ENCODE measurements at places on chromosomes 13 and 19. TPM values are rescaled to one million over a fixed set of nuclear protein-coding genes. Genes with fewer than 3 reads are reported as not detected.

ZNF845 gene
- 4.0 TPM for total RNA-seq

GJA3 gene
- total RNA-seq, result not detected

ODAD3 gene
- 1.1 TPM for total RNA-seq

TMEM238 gene
- 2.3 TPM for total RNA-seq

MKNK2 gene
- 76.4 TPM for total RNA-seq

SLC8A2 gene
- not detected for total RNA-seq

AP1M2 gene
- not detected for total RNA-seq

NXNL1 gene
- total RNA-seq, result not detected

DNA sequence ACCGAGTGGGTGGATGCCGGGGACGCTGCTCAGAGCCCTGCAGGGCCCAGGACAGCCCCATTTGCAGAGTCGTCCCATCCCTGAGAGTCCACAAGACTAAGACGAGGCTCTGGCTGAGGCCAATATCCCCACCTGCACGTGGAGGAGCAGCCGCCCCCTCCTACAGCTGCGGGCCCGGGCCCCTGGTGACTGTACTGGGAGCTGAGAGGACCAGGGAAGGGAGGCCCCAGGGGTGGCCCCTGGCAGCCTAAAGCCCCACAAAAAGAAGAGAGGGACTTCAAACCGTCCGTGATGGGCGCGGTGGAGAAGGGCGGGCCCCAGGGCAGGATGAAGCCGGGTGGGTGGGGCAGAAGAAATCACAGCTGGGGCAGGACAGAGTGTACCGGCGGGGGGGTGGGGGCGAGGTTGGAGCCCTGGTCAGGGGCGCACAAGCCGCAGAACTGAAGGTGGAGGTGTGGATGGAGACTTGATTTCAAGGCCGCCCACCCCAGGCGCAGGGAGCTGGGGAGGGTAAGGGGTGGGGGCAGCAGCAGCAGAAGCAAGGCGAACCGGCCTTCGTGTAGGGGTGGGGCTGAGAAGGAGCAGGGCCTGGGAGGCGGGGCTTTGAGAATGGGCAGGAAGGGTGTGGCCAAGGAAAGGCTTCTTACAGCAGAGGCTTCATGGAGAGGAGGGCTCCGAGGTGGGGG is 12.9 kb downstream of the CFD start:
- DNase-seq, result peak; percentile 74

DNA sequence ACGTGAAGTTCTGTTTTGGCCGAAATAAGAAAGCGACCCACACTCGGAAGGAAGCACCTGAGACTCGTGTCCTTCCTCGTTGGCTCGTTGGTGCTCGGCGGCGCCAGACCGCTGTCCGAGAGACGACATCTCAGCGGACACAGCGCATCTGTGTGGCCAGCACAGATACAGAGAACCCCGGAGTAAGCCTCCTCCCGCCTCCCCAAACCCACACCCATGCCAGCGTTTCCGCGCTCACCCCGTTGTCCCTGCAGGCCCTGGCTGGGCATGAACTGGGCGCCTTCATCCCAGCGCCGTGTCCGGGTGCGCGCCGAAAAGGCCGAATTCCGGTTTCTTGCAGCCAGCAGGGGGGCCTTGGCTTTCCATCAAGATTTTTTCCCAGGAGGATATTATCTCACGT is 127.6 kb downstream of the SOX1 start:
- DNase-seq, result no peak

GRCh38 chr19:49930483-49931011 is 1.2 kb upstream of the NUP62 start:
- DNase-seq, result no peak

GRCh38 chr19:1859331-1859781 is 4.0 kb downstream of the KLF16 start:
- no peak for DNase-seq

DNA sequence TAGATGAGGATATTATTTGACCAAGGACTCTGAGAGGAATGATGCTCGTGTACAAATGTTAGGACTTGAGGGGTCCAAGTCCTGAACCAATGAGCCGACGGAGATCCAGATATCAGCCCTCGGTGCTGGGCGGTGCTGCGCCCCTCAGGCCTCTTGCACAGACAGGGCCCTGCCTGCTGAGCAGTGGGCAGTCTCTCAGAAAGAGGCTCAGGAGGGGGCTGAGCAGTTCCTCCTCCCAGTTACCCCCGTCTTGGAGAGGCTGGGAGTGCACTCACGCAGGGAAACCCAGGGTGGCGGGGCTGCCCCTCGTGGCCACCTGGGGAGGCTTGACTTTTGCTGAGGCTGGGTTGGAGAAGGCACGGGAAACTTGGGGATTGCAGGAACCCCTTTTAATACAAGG is 18.4 kb downstream of the TEX29 start:
- no peak for DNase-seq

GRCh38 chr13:36913463-36913862 is 6.6 kb downstream of the SMAD9 start:
- DNase-seq, result no peak

- no peak for DNase-seq
Observed at GRCh38 chr19:31980796-31981195, 364.6 kb upstream of the ZNF507 start.

DNA sequence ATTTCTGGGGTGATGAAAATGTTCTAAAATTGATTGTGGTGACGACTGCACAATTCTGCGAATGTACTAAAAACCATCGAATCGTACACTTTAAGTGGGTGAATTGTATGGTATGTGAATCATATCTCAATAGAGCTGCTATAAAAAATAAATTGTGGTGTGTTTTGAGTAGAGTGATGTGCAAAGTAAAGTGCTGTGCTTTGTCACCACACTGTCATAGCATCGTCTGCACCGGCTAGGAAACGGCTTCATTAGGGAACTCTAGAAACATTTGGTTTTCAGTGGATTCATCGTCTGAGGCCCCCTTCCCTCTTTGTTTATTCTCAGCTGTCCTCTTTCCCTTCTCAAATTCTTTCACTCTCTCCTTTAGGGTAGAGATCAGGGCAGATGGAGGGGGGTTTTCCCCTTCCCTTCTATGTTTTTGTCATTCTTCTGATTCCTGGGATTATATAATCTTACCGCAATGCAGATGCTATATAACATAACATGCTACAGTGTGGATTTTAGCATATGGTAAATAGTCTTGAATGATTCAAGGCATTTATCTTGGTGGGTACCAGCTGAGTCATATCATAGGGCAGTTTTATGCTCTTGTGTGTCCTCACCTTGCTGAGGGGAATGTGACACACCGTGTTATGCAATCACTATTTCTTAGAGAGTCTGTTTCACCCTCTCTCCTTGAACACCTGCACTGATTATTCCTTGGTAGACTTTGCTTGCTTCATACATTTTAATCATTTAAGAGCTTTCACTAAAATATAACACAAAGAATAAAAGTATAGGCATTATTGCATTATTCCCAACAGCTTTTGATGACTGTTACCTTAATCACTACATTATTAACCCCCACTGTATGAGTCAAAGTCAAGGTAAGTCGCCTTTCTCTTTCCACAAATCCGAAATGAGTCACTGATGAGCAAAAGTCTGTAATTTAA is 239.4 kb downstream of the DCLK1 start:
- no peak for DNase-seq

DNA sequence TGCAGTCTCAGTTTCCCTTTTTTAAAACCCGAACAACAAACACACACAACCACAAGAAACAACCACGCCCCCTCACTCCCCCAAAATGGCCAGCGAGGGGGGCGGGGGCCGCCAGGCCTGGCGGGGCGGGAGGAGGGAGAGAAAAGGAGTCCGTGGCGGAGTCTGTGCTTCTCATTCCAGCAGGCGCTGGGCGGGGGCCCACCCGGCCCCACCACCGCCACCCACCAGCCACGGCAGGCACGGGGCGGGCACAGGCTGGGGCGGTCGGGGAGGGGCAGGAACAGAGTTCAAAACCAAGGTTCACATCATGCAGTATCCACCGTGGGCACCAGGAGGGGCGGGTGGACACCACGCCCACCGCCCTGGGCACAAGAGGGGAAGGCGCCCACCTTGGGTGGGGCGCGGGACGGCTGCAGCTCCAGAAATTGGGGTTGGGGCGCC is 12.9 kb downstream of the DPF1 start:
- no peak for DNase-seq

- DNase-seq, result no peak
Observed at GRCh38 chr13:76968041-76968440, 19.7 kb downstream of the ACOD1 start.

DNA sequence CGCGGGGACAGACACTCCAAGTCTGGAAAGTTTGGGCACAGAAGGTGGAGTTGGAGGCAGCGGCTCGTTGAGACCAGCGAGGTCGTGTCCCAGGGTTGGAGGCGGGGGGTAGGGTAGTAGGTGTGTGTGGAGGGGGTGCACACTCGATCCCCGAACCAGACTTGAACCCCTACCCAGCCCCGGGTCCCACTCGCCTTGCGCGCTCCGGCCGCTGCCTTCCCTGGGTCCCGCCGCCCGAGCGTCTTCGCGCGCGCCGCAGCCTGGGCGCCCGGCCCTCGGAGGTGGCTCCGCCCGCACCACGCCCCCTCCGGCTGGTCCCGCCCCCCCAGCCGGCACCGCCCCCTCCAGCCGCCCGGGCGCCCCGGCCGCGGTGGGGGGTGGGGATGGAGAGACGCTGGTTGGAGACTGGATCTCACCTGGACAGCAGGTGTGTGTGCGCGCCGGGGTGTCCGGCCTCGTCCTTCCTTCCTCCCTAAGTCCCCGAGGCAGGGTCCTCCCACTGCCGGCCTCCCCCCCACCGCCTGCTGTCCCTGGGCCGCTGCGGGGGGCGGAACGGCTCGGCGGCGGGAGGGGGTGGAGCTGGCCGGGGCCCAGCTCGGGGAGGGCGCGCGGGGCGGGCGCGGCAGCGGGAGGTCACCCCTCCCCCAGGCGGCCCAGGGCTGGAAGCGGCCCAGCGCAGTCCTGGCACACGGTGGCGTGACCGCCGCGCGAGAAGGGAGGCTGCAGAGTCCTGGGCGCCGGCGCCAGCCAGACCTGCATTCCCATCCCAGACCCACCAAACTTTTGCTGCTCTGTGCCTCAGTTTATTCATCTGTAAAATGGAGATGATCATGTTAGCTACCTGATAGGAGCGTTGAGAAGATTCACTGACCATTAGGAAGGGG is at the start of gene KANK2:
Gene KANK2 (minus strand): TSS at position 255 of the 884 bp plus-strand sequence. CDS start 3,034 bp downstream, outside the sequence.
- peak; percentile 35 for DNase-seq

DNA sequence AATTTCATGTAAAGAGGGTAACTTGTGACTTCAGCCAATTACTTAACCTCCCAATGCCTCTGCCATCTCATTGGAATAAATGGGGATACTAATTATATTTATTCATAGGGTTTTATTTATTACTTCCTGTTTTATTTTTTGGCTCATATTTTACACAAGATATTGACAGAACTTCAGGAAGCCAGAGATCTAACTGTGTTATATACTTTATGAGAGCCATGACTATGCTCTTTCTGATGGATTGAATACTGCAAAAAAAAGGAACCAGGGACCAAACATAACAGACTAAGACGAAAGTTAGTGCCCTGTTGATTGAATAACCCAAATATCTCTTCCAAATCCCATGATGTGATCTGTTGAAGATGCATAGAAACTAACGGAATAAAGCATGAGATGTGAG is 243.3 kb upstream of the STARD13 start:
- no peak for DNase-seq

DNA sequence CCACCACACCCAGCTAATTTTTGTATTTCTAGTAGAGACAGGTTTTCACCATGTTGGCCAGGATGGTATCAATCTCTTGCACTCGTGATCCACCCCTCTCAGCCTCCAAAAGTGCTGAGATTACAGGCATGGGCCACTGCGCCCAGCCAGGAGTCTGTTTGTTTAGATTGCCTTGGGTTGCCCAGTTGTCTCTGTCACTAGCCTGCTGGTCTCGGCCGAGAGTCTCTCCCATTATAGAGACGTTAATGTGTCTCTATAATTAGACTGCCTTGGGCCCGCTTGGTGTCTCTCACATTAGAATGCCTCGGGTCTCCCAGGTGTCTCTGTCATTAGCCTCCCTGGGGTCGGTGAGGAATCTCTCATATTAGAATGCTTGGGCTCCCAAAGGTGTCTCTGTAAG is 1533.6 kb downstream of the UQCRFS1 start:
- DNase-seq, result no peak

DNA sequence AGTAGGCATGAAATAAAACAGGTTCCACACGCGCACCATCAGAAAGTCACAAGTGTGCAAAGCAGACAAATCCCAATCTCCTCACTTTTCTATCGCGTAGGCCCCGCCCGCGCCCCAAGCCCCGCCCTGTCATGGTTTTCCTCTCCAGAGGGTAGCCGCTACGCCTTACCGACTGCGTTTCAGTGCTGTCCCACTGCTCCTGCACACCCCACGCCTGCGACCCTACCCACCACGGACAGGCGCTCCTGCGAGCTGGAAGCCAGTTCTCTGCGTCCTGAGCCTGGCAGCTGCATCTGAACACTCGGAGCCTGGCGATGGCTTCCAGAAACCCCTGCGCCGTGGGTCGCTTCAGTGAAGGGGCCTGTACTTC is 379 bp upstream of the ZNF470 start:
- DNase-seq, result peak; percentile 12

DNA sequence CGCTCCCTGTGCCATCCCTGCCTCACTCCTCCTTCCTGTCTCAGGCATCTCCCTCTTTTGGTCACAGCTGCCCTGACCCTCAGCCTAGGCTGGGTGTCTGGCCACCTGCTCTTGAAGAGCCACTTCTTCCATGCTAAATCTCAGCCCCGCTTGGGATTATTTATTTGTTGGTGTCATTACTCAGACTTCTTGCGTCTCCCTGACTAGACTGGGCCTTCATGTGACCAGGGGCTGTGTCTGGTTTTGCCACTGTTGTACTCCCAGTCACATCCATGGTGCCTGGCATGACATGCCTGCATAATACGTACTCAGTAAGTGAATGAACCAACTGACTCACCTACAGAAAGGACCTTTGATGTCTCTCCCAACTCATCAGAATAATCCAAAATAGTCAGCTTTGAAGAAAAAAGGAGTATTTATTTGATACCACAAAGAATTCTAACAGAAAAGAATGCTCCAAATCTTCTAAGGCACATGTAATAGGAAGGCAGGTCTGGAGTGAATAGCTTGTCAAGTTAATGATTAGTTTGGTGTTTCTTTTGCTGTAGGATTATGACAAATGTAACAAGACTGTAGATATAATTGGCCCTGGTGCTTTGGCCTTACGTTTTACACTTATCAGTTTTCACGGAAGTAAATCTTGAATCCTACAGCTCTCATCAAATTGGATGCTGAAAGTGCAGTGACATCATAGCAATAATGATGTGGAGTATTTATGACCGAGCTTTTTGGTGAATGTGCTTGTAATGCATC is 84.0 kb downstream of the ALOX5AP start:
- DNase-seq, result no peak

DNA sequence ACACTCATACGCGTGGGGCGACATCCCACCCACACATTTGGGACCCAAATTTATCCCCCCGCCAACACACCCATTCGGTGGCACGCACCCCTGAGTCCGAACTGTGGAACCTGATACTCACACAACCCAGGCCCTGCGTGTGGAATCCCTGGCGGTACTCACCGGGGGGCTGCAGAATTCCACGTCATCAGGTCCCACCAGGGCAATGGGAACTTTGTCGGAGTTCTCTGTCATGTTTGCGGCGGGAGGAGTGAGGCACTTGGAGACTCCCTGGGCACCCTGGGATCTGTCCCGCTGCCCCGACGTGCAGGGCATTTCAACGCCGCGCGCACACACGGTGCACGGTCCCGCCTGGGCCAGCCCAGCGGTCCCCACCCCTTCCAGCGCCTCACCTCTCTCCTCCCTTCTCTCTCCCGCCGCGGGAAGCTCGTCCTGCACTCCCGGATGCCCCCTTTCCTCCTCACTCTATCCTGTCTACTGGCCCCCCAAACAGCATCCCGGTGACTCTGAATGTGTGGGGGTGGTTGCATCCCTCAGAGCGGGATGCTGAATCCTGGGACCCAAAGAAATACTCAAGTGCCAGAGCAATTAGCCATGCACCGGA is at the start of gene CNMD:
Gene CNMD (minus strand): TSS at position 353 of the 604 bp plus-strand sequence. CDS start 119 bp downstream, at position 234.
- no peak for DNase-seq
